ENCODE measurements at places on chromosomes 2 and 18. TPM values are rescaled to one million over a fixed set of nuclear protein-coding genes. Genes with fewer than 3 reads are reported as not detected.

Gene DYSF
- total RNA-seq, result 2.4 TPM

DNA sequence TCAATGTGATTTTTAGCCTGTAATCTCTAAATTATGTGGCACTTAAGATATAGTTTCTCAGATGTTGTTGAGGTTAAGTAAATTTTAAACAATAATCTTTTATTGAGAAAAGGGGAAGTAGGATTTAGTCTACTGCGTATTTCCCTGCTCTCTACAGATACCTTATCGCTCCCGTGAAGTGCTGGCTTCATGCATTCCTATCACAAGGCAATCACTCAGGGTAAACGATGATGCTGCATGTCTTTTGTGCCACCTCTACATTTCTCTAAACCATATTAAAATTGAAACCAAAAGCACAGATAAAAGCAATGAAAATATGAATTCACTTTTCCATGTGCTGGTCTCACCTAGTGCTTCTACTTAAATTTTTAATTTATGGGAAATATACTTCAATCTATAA, 14.4 kb upstream of the RPE start:
- no peak for DNase-seq

DNA sequence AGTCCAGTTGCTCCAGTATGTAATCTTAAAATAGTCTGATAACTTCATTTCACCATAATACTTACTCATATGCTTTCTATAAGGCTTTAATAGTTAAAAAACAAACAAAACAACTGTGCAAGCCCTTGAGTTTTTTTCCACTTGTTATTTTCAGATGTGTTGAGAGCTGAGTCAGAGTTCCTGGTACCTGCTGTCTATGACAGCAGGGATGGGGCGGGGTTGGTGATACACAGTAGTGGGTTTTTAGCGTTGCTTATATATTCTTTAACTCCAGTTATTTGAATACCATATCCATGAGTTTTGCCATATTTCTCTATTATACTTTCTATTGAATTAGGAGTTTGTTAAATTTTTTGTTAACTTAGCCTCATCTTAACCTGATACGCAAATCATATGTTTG, 5.0 kb downstream of the NAPG start:
- DNase-seq, result no peak

Gene PROKR1
- total RNA-seq, result 0.16 TPM

GRCh38 chr2:134873152-134873551, 34.7 kb downstream of the ACMSD start:
- no peak for DNase-seq

DNA sequence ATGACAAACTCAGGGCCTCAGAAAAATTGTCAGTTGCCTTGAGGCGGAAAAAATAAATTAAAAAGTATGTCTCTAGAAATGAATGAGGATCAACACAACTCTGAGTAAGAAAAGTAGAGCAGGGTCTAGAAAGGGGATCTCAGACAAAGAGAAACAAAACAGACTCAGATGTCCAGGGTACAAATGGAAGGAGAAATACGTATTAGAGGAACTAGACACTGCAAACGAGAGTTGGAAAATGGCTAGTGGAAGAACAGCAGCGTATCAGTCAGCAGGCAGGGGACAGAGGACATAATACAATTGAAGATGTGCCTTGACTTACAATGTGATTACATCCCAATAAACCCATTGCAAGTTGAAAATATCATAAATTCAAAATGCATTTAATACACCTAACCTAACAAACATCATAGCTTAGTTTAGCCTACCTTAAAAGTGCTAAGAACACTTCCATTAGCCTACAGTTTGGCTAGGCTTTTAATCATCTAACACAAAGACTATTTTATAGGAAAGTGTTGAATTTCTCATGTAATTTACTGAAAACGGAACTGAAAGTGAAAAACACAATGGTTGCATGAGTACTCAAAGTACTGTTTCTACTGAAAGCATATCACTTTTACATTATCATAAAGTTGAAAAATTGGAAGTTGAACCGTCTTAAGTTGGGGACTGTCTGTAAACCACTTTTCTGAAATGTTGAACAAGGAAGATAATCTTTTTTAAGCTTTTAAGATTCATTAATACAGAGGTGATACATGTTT, 182.8 kb downstream of the NBAS start:
- DNase-seq, result no peak

- DNase-seq, result no peak
Observed at GRCh38 chr2:207045531-207045930, 106.2 kb downstream of the CPO start.

Gene RNU2-63P
- total RNA-seq, result 24.6 TPM

DNA sequence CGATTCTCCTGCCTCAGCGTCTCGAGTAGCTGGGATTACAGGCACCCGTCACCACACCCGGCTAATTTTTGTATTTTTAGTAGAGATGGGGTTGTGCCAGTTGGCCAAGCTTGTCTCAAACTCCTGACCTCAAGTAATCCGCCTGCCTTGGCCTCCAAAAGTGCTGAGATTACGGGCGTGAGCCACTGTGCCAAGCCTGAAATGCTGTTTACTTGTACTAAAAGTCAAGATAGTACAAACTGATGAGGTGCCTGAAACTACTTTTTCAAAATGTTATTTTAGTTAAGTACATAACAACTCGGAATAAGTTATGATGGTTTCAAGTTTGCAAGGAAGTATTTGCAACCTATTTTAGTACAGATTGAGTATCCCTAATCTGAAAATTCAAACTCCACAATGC, 85.7 kb downstream of the CEP192 start:
- DNase-seq, result no peak

- DNase-seq, result no peak
Observed at GRCh38 chr18:28127228-28127627, 49.7 kb downstream of the CDH2 start.

Gene PTPRN
- total RNA-seq, result 3.2 TPM

DNA sequence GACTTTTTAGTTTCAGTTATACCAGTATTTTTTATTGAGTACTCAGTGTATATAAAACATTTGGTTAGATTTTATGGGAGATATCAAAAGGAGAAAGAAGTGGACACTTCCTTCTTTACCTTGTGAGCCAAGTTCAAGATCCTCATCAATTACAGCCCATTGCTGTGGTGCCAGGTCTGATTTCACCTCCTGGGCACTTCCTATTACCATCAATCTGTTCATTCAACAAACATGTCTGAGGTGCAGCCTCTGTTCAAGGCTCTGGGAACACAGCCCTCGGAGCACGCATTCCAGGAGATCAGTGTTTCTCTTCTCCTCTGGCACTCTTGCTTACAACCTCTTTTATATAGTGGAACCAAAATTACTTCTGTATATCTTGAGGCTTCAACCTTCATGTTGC, 171.4 kb upstream of the ALPP start:
- DNase-seq, result no peak

Gene FAM110C
- 0.09 TPM for total RNA-seq

DNA sequence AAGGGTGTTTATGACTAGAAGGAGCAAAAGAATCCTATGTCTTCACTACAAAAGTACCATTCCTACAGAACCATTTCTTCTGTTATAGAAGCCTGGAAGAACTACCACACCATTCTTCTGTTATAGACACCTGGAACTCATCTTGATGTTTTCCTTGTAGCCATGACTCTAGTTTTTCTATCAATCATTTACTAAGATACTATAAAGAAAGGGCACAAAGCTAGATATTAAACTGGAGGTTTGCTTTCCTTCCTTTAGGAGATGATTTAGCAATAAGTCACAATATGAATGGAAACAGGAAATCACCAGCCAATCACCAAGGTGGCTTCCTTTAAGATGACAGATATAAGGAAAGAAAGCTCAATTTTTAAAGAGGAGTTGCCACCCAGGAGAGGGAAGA, 100.3 kb upstream of the NEUROD1 start:
- no peak for DNase-seq

GRCh38 chr18:40868110-40868858, 1086.8 kb upstream of the PIK3C3 start:
- no peak for DNase-seq

DNA sequence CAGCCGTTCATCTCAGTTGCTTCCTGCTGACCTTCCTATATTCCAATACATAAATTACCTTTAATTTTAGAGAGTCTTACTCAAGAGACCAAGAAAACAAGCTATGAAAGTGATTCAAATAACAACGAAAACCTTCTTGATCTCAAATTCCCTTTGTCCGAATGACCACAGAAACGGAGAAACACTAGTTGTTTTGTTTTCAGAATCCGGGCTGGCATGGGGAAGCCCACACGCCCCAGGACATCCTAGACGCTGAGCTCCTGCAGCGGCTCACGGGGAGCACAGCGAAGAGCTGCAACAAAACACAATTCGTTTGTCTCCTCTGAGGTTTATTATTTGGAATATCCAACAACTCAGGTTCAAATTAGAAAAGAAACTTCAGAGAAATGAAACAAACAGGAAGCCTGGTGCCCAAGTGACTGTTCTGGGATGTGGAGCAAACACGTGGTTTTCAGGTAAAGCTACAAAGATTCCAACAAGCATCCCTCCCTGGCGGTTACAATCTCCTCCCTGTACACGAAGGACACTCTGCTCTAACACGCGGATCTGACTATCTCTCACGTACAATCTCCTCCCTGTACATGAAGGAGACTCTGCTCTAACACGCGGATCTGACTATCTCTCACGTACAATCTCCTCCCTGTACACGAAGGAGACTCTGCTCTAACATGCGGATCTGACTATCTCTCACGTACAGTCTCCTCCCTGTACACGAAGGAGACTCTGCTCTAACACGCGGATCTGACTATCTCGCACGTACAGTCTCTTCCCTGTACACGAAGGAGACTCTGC, 237.5 kb downstream of the TWIST2 start:
- no peak for DNase-seq

DNA sequence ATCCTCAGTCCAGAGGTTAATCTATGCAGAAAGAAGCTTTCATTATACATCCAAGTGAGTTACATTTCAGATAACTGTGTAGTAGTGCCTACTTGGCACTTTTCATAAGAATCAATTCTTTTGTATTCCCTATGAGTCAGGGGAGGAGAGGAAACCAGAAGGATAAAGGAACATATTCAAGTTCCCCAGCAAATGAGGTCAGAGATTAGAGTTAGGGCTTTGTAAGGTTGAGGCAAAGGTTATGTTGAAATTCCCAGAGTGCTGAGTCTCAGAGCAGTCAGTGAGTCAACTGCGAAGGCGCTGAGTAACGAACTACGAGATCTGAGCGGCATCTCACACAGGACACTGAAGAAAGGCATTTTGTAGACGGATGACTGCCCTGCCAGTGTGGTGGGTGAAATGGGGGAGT, 25.1 kb upstream of the ME2 start:
- DNase-seq, result peak; percentile 9

- DNase-seq, result no peak
Observed at GRCh38 chr2:217797165-217797564, 205.6 kb downstream of the TNS1 start.

Gene LBX2
- total RNA-seq, result not detected

GRCh38 chr18:42801706-42802105, 313.8 kb downstream of the RIT2 start:
- DNase-seq, result no peak

Gene ASB18
- total RNA-seq, result not detected

Gene SKOR2
- total RNA-seq, result 1.4 TPM

DNA sequence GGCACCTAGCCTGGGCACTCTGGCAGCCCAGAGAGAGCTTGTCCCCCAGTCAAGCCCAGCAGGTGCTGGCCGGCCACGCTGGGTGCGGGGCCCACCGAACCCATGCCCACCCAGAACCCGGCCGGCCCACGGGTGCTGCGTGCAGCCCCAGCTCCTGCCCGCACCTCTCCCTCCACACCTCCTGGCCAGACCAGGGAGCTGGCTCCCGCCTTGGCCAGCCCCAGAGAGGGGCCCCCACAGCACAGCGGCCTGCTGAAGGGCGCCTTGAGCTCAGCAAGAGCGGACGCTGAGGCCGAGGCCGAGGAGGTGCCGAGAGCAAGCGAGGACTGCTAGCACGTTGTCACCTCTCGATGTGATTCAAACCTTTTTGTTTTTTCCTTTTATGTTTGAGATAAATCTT, 407.0 kb upstream of the KCNJ3 start:
- DNase-seq, result no peak

Gene SNRPD1
- 167 TPM for total RNA-seq

Gene ADAM23
- total RNA-seq, result 34.0 TPM
